ENCODE measurements at places on chromosomes 1 and 21. TPM values are rescaled to one million over a fixed set of nuclear protein-coding genes. Genes with fewer than 3 reads are reported as not detected.

Gene CFAP45
- total RNA-seq: 1.6 TPM

- no peak for DNase-seq
Observed at GRCh38 chr1:232690285-232690935, 60.5 kb upstream of the SIPA1L2 start.

DNA sequence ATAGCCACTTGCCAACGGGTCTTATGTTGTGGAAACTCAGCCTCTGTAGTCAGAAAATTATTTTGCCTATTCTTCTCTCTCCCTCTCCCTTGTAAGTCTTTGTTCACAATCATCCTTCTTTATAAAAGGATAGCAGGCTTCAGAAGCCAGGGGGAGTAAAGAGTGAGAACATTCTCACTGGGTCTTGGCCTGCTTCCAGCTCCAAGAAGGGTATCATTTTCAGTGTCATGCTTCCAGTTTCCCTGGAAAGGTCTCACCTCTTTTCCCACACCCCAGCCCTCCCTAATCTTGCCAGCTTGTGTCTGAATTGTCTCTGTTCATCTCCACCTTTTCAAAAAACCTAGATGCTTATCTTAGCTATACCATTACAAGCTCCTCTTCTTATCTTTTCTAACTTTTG, 346.2 kb upstream of the LRRC7 start:
- no peak for DNase-seq

Gene CLCA4
- total RNA-seq: not detected
